Stimulated activated CD4-positive, alpha-beta T cell treated with anti-CD3 and anti-CD28 coated beads, TNF-alpha, amount 100 ng/mL, for 48 hours (primary cell): ENCODE measurements at places on chromosomes 2 and 18.

DNA sequence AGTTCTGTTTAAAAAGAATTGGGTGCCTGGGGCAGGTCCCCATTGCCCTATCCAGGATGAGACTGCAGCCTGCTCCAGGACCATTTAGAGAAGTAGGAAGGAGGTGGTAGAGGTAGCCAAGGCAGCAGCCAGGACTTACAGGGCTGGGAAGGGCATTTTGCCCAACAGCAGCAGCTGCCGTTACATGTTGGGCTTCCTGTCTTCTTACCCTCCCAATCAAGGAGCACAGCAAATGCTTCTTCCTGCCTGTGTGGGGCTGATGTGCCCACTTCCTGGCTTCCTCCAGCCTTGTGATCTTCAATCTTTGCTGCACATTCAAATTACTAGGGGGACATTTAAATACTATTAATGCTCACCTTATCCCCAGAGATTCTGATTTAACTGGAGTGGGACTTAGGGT, 112.0 kb downstream of the QPCT start:
- no peak for DNase-seq

GRCh38 chr2:46615986-46616485, 136.7 kb downstream of the TMEM247 start:
- DNase-seq, result peak; percentile 2

- DNase-seq, result no peak
Measured at GRCh38 chr18:62777814-62778213, 62.5 kb downstream of the PHLPP1 start.

- no peak for DNase-seq
Measured at GRCh38 chr18:44715842-44716241, 35.2 kb downstream of the SETBP1 start.

- no peak for DNase-seq
Measured at GRCh38 chr2:200679127-200679526, 93.3 kb downstream of the AOX1 start.

- DNase-seq, result no peak
Measured at GRCh38 chr2:142849820-142850219, 27.6 kb upstream of the KYNU start.

- peak; percentile 5 for DNase-seq
Measured at GRCh38 chr2:112958428-112959108, 19.2 kb upstream of the IL36G start.

DNA sequence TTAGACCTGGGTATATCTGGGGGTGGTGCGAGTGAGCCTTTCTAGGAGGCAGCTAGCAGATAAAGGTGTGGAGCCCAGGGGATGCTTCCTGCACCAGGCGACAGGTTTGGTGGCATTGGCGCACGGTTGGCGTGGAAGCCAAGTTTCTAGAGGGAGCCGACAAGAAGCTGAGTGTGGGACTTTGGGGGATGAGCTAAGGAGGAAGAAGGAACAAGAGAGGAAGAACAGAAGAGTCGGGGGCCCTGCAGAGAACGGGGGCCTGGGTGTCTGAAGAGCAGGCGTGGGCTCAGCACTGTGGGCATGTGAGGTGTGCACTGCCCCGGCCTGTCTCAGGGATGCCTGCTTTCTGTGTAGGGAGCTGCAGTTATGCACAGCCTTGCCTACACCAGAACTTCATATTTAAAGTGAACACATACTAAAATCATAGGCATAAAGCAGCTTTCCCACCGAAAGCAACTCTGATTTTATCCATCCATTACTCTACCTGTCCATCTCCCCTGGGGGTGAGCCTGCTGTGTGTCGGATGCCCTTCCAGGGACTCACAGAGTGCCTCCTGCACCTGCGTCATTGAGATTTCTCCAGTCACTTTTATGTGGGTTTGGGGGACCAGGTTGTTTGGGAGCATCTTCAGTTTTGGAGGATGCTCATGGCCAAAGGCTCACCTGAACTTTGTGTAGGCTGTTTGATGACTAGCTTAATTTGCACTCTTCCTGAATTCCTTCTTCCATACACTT, 149.7 kb downstream of the LDLRAD4 start:
- DNase-seq, result no peak

DNA sequence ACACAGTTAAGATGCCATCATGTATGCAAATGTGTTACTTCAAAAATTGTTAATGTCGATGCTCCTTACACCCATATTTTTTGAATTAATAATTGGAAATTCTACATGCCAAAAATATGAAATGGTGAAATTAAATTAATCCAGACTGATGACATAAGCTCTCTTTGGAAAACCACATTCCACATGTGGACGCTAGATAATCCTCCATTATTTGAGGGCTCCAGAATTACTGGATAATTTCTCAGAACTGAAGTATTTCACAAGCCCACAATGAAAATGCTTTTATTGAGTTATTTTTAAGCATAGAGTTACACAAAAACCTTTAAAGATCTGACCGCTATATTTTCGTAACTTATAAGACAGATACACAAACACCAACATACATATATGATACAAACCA, 47.8 kb downstream of the FARSB start:
- no peak for DNase-seq

DNA sequence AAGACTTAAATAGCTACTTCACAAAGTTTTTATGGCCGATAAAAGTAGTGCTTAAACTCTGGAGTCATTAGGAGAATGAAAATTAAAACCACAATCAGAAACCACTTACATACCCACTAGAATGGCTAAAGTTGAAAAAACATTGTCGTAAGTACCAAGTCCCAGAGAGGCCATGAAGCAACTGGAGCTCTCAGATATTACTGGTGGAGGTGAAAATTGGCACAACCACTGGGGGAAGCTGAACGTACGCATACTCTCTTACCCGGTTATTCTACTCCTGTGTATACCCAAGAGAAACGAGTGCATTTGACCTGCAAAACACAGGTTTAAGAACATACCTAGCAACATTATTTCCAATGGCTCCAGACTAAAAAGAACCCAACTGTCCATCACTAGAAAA, 76.5 kb upstream of the TMEM247 start:
- no peak for DNase-seq

DNA sequence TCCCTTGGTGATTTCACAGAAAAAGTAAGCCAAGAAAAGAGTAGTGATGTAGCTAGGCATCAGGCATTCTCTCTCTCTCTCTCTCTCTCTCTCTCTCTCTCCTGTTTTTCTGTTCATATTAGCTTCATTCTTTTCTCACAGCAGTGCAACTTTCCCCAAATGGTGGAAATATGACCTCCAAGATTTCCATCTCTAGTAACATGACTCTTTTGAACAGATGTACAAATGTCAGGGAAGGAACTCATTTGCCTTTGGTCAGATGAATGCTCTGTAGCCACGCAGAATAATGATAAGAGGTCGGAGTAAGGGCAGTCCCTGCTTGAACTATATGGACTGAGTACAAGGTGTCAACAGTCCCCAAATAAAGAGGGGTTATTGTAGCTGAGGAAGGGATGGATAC, 316.2 kb downstream of the GALNT13 start:
- DNase-seq, result no peak

GRCh38 chr2:111149882-111150455, 29.3 kb downstream of the BCL2L11 start:
- no peak for DNase-seq

DNA sequence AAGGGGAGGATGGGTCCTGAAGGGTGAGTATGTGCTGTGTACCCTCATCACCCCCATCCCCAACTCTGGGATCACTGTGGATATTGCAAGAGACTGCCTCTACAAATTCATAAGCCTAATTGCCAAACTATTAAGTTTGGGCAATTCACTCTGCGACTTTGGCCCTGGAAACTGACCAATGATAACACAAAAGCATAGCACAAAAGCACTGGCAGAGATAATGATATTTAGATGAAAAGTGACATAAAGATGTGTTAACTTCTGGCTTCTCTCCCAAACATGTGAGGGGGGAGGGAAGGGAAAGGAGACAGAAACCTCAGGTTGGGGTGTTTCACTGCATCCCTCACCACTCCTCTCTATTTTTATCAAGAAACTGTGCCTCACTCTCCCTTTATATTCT, 150.3 kb downstream of the SATB2 start:
- DNase-seq, result no peak

- DNase-seq, result no peak
Measured at GRCh38 chr2:81650048-81650971, 1345.8 kb upstream of the LRRTM1 start.

DNA sequence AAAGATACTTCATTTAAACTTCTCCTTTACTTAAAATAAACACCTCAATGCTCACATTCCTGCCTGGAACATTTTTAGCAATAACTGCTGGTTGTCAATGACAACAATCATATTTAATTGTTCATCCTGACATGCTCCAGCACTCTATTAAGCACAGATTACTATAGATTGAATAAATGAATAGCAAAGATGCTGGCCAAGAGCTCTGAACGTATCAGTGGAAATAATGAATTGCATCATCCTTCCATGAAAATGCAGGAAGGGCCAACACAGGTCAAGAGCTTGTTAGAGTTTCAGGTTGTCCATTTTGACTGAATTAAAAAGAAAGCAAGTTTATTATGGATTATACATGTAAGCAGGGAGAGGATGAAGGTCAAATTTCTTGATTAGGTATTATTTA, 994.0 kb downstream of the TSN start:
- DNase-seq, result no peak

- DNase-seq, result no peak
Measured at GRCh38 chr2:187377340-187377739, 70.7 kb downstream of the CALCRL start.

DNA sequence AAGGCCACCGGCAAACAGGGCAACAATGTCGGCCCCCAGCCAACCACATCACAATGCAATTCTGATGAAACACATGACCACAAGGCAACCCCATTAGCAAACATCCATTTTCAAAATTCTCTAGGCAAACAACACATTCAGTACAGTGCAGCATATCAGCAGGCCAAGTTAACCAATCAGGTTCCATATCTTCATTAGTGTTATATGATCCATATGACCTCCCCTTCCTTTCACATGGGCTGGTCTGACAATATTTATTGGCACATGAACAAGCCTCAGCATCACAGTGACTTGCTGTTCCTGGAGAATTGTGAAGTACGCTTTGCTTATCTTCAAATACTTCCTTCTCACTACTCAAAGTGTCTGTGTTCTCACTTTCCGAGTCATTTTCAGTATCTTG, 19.8 kb downstream of the RNF103 start:
- DNase-seq, result no peak

GRCh38 chr2:237059155-237059875, 26.4 kb upstream of the COPS8 start:
- no peak for DNase-seq

DNA sequence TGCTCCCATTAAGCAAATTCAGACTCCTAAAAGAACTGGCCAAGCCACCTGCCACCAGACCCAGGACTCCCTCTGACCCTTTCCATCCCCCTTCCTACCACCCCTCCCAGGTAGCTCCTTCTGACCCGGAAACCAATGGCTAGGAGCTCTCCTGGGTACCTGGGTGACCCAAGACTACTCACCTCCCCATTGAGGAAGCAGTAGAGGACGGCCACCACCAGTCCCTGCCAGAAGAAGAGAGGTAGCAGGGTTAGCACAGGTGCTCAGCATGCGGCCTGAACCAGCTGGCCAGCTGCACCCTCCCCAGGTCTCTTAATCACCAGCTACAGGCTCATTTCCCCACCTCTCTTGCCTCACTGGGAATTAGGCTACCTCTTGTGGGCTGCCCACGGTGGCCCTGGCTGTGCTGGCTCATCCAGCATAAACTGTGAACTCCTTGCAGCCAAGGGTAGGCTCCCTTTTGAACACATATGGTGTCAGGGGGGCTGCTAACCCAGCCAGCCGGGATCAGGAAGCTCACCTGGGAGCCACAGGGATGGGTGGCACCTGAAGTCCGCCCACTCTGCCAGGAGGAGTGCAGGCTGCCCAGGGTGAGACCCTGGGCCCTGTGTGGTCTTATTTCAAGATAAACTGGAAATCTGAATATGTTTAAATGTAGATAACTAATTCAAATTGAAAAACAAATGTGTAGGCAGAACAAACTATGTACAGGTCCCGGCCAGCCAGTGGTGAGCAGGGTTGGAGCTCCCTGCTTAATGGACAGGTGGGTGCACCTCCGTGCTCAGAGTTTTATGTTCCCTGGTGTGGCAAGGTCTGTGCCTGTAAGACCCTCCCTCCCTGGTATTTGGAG, 9.9 kb downstream of the TMEM37 start:
- DNase-seq, result no peak

DNA sequence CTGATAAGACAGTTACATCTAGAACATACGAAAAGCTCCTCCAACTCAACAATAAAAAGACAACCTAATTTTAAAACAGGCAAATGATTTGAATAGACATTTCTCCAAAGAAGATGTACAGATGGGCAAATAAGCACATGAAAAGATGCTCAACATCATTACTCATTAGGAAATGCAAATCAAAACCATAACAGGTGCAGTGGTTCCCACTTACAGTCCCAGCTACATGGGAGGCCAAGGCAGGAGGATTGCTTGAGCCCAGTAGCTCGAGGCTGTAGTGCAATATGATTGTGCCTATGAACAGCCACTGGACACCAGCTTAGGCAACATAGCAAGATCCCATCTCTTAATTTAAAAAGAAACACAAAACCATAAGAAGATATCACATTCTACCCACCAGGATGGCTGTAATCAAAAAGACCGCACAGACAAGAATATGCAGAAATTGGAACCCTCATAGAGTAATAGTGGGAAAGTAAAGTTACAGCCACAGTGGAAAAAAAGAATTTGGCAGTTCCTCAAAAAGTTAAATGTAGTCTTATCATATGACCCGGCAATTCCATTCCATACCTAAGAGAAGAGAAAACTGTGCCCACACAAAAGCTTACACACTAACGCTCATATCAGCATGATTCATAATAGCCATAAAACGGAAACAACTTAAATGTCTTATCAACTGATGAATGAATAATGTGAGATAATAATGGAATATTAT, 30.5 kb upstream of the ARMC9 start:
- DNase-seq, result no peak
